ENCODE measurements at places on chromosomes 3 and 15. TPM values are rescaled to one million over a fixed set of nuclear protein-coding genes. Genes with fewer than 3 reads are reported as not detected.

DNA sequence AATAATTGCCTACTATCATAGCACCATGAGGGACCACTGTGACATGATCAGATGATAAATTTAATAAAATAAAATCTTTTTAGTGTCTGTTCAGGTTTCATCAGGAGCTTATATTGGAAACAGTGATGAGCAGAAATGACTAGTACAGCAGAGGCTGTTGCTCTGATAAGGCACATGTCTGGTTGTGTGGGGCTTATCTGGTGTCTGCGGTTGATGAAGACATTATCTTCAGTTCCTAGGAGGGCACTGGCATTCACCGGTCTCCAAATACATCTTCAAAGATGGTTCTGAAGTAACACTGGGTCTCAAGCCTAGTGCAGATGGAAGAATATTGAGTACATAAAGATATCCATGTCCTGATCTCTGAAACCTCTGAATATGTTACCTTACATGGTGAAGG, 125.3 kb downstream of the SUCNR1 start:
- H3K27ac ChIP-seq: no peak overlapping the region
- no peaks in the 10 kb centered on the region for H3K27me3 ChIP-seq
- no peak for DNase-seq
- H3K4me1 ChIP-seq: no peaks in the 10 kb centered on the region

GRCh38 chr3:56990641-56991015, 69.8 kb upstream of the SPATA12 start:
- DNase-seq: no peak
- H3K27me3 ChIP-seq: peaks cover 17% of the 10 kb centered on the region
- no peaks in the 10 kb centered on the region for H3K36me3 ChIP-seq
- H3K27ac ChIP-seq: no peak overlapping the region
- peaks cover 24% of the 10 kb centered on the region for H3K4me1 ChIP-seq

BNC1 gene
- total RNA-seq: not detected

DNA sequence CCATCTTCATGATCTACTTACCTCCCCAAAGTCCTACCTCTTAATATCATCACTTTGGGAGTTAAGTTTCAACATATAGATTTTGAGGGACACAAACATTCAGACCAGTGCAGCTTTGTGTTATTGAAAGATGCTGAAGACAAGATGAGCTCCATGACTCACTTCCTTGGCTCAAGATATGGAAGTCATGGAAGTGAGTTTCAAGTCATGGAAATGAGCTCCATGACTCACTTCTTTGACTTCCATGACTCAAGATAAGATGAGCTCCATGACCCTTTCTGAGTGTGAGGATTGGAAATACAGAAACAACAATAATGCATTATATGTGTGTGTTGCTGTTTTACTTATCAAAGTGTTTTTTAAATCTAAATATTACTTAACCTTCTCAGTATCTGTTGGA, 170.2 kb upstream of the TPRG1 start:
- H3K27ac ChIP-seq: no peak overlapping the region
- no peak for DNase-seq
- H3K27me3 ChIP-seq: peaks cover 9% of the 10 kb centered on the region
- no peaks in the 10 kb centered on the region for H3K4me1 ChIP-seq
- no peaks in the 10 kb centered on the region for H3K36me3 ChIP-seq

- H3K27me3 ChIP-seq: no peaks in the 10 kb centered on the region
- H3K36me3 ChIP-seq: no peaks in the 10 kb centered on the region
- H3K4me3 ChIP-seq: no peak overlapping the region
- no peak overlapping the region for H3K27ac ChIP-seq
- no peaks in the 10 kb centered on the region for H3K4me1 ChIP-seq
These were observed 21.4 kb upstream of the NR2C2 start for GRCh38 chr3:14925729-14926591.

SLC28A2 gene
- not detected for total RNA-seq

- peaks cover 6% of the 10 kb centered on the region for H3K27me3 ChIP-seq
- no peak overlapping the region for H3K27ac ChIP-seq
- no peak overlapping the region for H3K4me3 ChIP-seq
These were observed 15.8 kb upstream of the SLC6A1 start for GRCh38 chr3:10976770-10977169.

DNA sequence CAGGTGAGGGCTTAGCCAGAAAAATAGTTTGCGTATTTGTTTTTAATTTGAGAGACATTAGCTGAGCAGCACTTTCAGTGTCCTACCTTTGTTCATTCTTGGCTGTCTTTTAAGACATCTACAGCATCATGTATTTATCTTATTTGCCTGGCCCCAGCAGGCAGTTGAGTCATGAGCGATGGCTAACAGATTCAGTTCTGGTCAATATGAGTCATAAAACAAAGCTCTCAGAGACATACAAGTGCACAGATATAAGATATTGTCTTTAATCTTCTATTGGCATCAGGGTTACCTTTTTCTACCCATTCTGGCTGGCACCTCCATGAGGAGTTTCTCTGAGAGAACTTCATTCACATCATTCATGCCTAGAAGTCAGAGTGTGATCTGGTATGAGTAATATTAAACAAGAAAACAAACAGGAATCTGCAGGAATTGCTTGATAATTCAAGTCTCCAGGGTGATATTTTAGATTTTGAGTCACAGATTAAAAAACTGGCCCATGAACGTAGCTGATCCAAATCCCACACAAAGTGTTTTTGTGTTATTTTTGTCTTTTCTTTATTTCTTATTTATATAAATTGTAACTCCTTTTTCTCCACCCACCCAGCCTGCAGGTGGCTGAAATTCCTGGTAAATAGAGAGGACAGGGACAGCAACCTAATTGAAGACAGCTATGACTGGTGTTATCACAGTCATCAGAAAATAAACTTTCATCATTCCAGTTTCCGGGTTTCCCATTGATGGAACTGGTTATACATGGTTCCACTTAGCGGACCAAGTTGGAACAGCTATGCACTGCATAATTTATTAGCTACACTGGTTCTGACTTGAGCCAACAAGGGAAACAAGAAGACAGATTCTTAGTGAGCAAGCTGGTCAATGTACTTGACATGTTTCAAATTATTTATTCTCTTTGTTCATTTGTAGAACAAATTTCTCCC, 47.3 kb downstream of the PLSCR2 start:
- no peaks in the 10 kb centered on the region for H3K36me3 ChIP-seq
- no peak overlapping the region for H3K4me3 ChIP-seq
- no peak overlapping the region for H3K27ac ChIP-seq
- no peak for DNase-seq

ALPK3 gene
- 0.27 TPM for total RNA-seq

A4GNT gene
- total RNA-seq: not detected

CHRNA3 gene
- total RNA-seq: not detected

DNA sequence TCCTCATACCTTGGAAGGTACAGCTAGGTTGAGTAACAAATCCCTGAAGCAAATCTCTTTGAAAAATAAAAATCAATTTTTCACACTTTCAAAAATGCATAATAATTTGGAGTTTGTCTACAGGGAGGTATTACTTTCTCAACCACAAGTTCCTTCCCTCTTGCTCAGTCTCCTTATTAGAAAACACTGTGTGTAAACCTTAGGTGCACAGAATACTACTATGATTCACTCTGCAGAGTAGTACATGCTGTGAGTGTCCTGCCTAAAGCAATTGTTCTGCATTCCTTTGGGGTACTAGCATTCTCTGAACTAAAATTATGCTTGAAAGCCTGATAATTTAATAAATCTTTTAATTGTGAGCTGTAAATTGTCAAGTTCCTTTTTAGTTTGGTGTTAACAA, 115.9 kb upstream of the EPHA3 start:
- H3K27me3 ChIP-seq: no peaks in the 10 kb centered on the region
- H3K4me3 ChIP-seq: no peak overlapping the region
- H3K36me3 ChIP-seq: no peaks in the 10 kb centered on the region
- DNase-seq: no peak
